B cell (primary cell): ENCODE measurements at places on chromosomes 1 and 21.

GRCh38 chr1:5947071-5947821 lies 45.0 kb downstream of the NPHP4 start:
- DNase-seq: no peak

DNA sequence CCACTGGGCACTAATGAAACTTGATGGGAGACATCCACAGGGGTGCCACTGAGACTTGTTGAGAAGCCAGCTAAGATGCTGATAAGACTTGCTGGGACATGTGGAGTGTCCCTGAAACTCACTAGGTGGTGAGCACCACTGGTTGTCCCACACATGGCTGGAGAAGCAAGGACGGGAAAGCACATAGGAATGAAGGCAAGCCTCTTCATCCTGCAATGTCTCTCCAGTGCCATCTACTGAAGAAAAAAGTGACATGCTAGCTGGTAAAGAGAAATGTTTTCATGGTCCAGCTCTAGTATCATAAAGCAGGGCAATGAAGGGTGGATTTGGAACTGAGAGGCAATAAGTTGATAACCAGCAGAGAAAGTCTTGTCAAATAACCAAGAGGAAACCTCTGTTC lies 283.0 kb downstream of the PAPPA2 start:
- no peak for DNase-seq

DNA sequence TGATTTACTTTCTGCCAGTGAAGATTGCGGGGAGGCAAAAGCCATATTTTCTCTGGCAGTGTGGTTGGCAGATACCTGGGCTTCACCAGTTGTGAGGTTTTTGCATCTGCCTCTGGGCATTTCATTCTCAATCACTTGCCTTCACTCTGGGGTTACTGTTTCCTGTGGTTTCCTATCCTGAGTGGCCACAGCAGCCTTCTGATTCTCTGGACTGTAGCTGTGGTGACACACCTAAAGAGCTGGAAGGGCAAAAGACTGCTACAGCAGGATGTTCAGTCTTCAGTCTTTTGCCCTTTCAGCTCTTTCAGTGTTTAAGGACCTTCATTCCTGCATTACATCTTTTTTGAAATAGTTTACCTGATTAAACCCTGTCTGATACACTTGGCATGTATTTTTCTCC lies 50.5 kb upstream of the GPR52 start:
- no peak for DNase-seq

GRCh38 chr1:114423455-114423854 lies 87.5 kb downstream of the TRIM33 start:
- no peak for DNase-seq

DNA sequence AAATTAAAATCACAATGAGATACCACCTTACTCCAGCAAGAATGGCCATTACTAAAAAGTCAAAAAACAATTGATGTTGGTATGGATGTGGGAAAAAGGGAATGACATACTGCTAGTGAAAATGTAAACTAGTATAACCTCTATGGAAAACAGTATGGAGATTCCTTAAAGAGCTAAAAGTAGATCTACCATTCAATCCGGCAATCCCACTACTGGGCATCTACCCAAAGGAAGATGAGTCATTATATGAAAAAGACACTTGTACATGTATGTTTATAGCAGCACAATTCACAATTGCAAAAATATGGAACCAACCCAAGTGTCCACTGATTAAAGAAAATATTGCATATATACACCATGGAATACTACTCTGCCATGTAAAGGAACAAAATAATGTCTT lies 37.2 kb downstream of the SUSD4 start:
- DNase-seq: no peak

DNA sequence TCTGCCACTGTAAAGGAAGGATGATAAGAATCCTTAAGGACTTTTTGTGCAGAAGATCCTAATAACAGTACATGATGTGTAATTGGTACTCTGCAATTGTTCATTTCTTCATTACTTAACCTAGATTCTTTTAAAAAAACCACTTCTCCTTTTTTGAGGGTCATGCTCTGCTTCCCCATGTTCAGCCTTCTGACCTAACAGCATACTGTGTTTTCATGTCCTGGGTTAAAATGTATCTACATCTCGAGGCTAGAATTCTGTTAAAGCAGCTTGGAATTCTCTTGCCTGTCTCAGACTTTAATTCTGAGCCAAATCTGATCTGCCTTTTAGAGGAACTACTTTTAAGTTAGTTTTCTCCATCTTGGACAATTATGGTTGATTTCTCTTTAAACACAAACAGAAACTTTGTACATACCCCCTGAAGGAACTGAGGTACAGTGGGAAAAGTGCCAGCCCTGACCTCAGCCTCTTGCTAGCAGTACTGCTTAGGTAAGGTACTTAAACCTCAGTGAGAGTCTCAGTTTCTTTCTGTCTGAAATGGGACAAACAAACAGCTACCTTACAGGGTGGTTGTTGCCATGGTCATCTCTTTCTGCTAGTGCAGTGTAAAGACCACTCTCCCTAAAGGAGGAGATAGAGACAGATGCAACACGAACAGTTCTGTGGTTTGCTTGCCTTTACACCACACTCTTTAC lies 103.2 kb upstream of the DYNLT5 start:
- peak; percentile 59 for DNase-seq

DNA sequence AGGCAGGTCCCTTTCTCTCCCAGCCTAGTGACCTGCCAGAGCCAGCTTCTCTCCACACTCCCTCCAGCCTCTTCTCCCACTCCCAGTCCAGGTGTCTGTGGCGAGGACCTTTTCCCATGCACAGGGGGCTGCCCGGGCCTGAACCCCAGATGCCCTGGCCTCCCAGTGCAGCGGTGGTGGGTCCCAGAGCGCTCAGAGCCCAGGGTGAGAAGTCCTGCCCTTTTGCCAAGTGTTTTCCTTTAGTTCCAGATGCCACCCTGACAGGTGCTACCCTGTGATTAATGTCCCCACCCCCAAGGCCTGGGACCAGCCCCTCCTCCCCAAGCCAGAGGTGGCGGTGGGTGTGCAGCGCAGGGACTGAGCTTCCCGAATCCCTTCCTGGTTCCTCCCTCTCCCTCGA lies 90.4 kb downstream of the PAX7 start:
- no peak for DNase-seq

DNA sequence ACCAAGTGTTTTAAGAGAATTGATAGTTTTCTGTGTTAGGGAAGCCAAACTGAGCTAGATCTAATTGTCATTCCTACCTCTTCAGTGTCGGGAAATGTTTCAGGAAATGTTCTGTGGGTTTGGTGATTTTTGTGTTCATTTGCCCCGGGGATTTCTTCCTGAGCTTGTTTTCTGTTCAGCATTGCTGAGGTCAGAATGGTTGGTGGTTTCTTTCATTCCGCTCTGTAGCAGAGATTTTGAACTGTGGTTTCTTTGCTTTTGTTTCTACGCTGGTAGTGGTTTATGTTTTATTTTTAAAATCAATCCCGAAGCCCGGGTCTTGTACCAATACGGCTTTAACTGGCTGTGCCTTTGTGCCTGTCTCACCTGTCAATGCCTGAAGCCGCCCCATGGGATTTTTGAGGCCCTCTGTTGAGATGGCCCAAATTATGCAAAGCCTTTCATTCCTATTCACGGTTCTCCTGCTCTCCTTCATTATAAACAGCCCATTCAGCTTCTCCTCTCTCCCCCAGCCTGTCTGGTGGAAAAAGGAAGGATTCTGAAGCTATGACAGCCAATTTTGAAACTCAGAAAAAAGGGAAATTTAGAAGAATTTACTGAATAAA lies 417.2 kb upstream of the KAZN start:
- DNase-seq: no peak

- no peak for DNase-seq
Measured at GRCh38 chr1:183989078-183989577, 48.4 kb downstream of the COLGALT2 start.

GRCh38 chr1:222021129-222021528 lies 279.2 kb upstream of the DUSP10 start:
- no peak for DNase-seq

- peak; percentile 57 for DNase-seq
Measured at GRCh38 chr1:38173157-38173831, 126.7 kb upstream of the POU3F1 start.

GRCh38 chr1:221783936-221784335 lies 42.0 kb upstream of the DUSP10 start:
- DNase-seq: peak; percentile 35

GRCh38 chr1:31587720-31588423 lies 11.6 kb downstream of the TINAGL1 start:
- peak; percentile 52 for DNase-seq

- DNase-seq: no peak
Measured at GRCh38 chr1:23249787-23250454, 32.6 kb upstream of the HTR1D start.
